ENCODE measurements at places on chromosomes 6 and 20.

GRCh38 chr6:137792160-137793033 lies 74.7 kb upstream of the TNFAIP3 start:
- DNase-seq, result peak; percentile 38

GRCh38 chr6:29071831-29072723 lies 15.0 kb downstream of the OR2B3 start:
- peak; percentile 12 for DNase-seq

DNA sequence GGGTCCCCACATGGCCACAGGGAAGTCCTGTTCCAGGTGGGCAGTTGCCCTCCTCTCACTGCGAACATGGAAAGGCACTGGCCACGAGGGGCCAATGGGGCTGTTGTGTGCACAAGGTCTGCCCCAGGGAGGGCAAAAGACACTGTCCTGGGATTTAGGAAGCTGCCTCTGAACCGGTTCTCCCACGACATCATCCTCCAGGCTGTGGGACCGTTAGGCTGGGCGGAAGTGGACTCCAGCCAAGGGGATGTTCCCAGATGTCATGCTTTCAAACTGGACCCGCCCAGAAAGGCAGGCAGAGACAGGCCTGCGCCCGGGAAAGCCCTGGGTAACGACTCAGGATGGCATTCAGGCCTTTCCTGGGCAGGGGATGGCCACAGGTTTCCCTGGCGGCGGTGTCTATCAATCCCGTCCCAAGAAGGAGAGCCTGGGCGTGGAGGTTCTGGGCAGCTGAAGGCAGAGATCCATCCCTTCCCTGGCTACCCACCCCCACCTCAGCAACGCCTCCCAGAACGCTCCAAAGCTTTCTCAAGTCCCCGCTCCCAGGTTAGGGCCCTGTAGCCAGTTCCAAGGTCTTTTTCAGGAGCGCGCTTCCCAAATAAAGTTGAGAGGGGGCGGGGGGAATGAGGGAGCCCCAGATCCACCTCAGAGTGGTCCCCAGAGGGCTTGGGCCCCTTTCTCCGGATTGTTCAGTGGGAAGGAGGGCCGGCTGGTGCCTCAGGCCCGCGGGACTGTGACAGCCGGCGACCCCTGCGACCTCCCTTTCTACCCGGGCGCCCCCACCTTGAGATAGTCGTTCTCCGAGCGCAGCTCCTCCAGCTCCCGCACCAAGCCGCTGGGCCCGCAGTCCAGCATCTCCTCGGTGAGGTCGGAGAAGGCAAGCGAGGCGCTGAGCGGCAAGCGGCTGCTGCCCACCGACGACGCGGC lies 13.8 kb upstream of the TLDC2 start:
- no peak for DNase-seq

GRCh38 chr6:34390531-34391472 lies 1.7 kb downstream of the NUDT3 start:
- DNase-seq, result no peak

- peak; percentile 25 for DNase-seq
Measured at GRCh38 chr6:168355716-168356522, 36.3 kb upstream of the DACT2 start.

- peak; percentile 43 for DNase-seq
Measured at GRCh38 chr20:36919715-36920333, 31.7 kb downstream of the SAMHD1 start.

DNA sequence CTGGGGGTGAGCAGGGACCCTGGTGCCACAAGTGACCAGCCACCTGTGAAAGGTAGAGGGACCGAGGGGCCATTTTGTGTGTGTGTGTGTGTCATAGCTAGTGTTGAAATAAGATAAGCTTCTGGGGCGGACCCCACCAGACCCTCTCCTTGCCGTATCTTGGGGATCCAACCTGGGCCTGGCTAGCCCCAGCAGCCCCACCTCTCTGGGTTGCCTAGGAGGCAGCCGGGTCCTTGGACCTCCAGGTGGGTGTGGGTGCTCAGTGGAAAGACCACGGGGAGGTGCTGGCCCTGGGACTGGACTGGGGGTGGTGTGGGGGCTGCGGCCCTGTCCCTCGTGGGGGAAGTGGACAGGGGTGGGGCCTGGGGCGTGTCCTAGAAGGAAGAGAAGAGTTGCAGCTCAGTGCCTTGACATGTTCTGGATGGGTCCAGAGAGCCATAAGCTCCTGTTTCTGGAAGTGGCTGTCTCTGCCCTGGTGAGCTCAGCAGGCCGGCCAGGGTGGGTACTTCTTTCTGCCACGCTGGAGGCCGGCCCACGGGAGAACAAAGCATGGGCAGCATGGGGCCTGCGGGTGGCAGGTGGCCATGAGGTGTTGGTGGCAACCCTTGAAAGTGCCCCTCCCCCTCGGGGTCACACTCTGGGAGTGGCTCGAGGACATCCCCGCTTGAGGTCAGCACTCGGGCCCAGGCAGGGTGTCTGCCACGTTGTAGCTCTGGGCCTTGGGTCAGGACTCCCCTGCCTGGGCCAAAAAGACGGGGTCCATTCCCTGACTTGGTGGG lies 8.4 kb downstream of the RBBP8NL start:
- no peak for DNase-seq

DNA sequence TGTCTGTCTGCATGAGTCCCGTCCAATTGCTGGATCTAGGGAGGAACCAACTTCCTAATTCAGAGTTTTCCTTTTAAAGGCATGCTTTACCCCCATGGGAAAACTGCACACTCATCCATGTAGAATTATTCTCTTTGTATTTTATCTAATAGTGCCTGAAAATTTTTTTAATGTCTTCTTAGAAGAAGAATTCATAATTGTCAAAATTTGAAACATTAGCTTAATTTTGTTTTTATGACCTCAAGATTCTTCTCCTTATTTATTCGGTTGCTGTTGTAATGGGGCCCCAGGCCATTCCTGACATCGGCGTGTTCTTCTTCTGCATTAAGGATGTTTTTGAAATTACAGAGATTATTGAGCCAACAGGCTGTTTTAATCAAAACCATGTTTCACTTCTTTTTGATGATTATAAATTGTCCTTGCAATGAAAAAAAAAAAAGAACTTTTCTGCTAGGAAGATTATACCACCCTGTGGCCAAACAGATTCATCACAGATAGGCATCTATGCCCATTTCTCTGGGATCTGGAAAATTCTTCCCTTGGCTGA lies 100.3 kb downstream of the ZNF217 start:
- no peak for DNase-seq
